ENCODE measurements at places on chromosomes 5 and 9. TPM values are rescaled to one million over a fixed set of nuclear protein-coding genes. Genes with fewer than 3 reads are reported as not detected.

The ANKRD18B gene
- not detected for total RNA-seq

The ALDH7A1 gene
- 18.3 TPM for total RNA-seq

The LCN1 gene
- not detected for total RNA-seq

The ABCA1 gene
- total RNA-seq = 60.9 TPM

GRCh38 chr9:17135295-17136160 is 688 bp downstream of the CNTLN start:
- peak overlapping the region; percentile 61 for H3K27ac ChIP-seq
- H3K27me3 ChIP-seq = peaks cover 14% of the 10 kb centered on the region
- peak; percentile 81 for DNase-seq
- H3K36me3 ChIP-seq = no peaks in the 10 kb centered on the region
- peaks cover 8% of the 10 kb centered on the region for H3K4me1 ChIP-seq

DNA sequence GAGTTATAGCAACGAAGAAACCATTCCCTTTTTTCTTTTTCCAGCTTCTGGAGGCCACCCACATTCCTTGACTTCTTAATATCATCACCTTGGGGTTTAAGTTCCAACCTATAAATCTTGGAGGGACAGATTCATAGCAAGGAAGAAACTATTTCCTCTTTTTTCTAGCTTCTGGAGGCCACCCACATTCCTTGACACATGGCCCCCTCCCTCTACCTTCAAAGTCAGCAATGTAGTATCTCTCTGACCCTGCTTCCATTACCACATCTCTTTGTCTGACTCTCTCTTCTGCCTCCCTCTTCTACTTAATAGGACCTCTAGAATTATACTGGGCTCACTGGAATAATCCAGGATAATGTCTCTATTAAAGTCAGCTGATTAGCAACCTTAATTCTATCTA is 34.7 kb upstream of the SHISAL2B start:
- H3K4me1 ChIP-seq = no peaks in the 10 kb centered on the region
- H3K4me3 ChIP-seq = no peak overlapping the region
- no peak for DNase-seq
- no peak overlapping the region for H3K27ac ChIP-seq
- H3K36me3 ChIP-seq = no peaks in the 10 kb centered on the region

DNA sequence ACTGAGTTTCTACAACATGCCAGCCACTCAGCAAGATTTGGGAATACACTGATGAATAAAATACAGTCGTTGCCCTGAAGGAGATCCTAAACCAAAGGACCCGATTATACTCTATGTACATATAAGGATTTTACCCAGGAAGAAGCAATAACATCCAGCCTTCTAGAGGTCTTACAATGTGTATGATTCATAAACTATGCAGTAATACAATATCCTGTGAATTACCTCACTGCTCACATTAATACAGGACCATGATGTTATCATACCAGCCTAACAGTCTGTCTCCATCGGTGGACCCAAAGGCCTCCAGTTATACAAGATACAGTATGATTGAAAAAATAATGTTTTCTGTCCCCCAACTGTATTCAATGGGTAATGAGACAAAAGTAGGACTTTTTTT is 310.5 kb upstream of the TRPM3 start:
- H3K4me1 ChIP-seq = no peaks in the 10 kb centered on the region
- H3K27me3 ChIP-seq = no peaks in the 10 kb centered on the region
- no peak overlapping the region for H3K27ac ChIP-seq
- H3K36me3 ChIP-seq = no peaks in the 10 kb centered on the region

GRCh38 chr5:4159681-4160080 is 564.0 kb downstream of the IRX1 start:
- no peak for DNase-seq
- no peaks in the 10 kb centered on the region for H3K36me3 ChIP-seq
- no peaks in the 10 kb centered on the region for H3K4me1 ChIP-seq
- no peak overlapping the region for H3K4me3 ChIP-seq
- no peaks in the 10 kb centered on the region for H3K27me3 ChIP-seq
- no peak overlapping the region for H3K27ac ChIP-seq

GRCh38 chr5:53326424-53327153 is 153.8 kb upstream of the FST start:
- H3K4me1 ChIP-seq = no peaks in the 10 kb centered on the region
- no peaks in the 10 kb centered on the region for H3K36me3 ChIP-seq
- DNase-seq = no peak
- no peak overlapping the region for H3K4me3 ChIP-seq
- no peak overlapping the region for H3K27ac ChIP-seq

DNA sequence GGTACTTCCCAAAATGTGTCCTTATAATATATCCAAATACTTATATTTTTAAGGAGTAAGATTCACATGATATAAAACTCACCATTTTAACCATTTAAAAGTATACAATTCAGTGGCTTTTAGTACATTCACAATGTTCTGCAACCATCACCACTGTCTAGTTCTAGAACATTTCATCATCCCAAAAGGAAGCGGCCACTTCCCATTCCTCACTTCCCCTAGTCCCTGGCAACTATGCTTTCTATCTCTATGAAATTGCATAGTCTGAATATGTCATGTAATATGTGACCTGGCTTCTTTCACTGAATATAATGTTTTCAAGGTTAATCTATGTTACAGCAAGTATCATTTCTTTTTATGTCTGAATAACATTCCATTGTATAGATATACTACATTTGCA is 615.1 kb upstream of the SGCD start:
- no peak overlapping the region for H3K27ac ChIP-seq
- DNase-seq = no peak
- no peaks in the 10 kb centered on the region for H3K4me1 ChIP-seq
- no peak overlapping the region for H3K4me3 ChIP-seq
- no peaks in the 10 kb centered on the region for H3K27me3 ChIP-seq

DNA sequence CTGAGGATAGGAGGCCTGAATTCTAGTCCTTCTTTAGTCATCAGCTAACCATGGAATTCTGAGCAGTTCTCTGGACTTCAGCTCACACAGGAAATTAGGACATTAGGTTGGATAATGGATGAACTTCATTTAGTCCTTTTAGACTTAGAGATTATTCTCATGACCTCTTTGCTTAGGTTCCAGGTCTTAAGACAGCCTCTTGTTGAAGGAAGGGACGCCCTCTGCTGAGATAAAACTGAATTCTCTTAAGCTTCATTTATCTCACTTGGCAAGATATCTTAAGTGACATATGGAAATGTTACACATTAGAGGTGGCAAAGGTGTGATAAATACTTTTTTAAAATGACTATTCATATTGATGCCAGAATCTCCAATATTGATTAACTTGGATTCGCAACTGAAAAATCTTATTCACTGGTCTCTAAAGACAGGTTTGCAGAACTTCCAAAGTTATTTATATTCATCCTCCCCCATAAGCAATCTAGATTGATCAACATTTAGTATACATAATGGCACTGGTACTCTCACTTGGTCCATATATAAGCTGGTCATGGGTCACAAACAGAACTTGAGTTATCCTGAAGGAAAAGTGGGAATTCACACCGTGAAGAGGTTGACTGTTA is 16.9 kb upstream of the ZNF366 start:
- DNase-seq = no peak
- H3K27me3 ChIP-seq = no peaks in the 10 kb centered on the region
- no peak overlapping the region for H3K4me3 ChIP-seq
- H3K27ac ChIP-seq = no peak overlapping the region
- H3K4me1 ChIP-seq = no peaks in the 10 kb centered on the region
- H3K36me3 ChIP-seq = no peaks in the 10 kb centered on the region

- H3K27ac ChIP-seq = no peak overlapping the region
- no peaks in the 10 kb centered on the region for H3K27me3 ChIP-seq
- no peak overlapping the region for H3K4me3 ChIP-seq
- no peak for DNase-seq
Observed at GRCh38 chr9:123735376-123735775, 194.6 kb downstream of the DENND1A start.

GRCh38 chr9:133374612-133375115 is 1.2 kb downstream of the SURF4 start:
- H3K4me1 ChIP-seq = peaks cover 47% of the 10 kb centered on the region
- DNase-seq = no peak
- peaks cover 25% of the 10 kb centered on the region for H3K36me3 ChIP-seq
- peak overlapping the region; percentile 97 for H3K27ac ChIP-seq
- peak overlapping the region; percentile 98 for H3K4me3 ChIP-seq

- H3K4me3 ChIP-seq = no peak overlapping the region
- no peak for DNase-seq
- H3K36me3 ChIP-seq = no peaks in the 10 kb centered on the region
- H3K27ac ChIP-seq = no peak overlapping the region
- no peaks in the 10 kb centered on the region for H3K27me3 ChIP-seq
- no peaks in the 10 kb centered on the region for H3K4me1 ChIP-seq
Observed at GRCh38 chr5:33969572-33970452, 14.7 kb downstream of the SLC45A2 start.

- DNase-seq = peak; percentile 86
- H3K4me3 ChIP-seq = no peak overlapping the region
- H3K36me3 ChIP-seq = no peaks in the 10 kb centered on the region
- H3K27ac ChIP-seq = peak overlapping the region; percentile 97
- peaks cover 38% of the 10 kb centered on the region for H3K4me1 ChIP-seq
Observed at GRCh38 chr5:150398722-150399523, 13.8 kb downstream of the CD74 start.

DNA sequence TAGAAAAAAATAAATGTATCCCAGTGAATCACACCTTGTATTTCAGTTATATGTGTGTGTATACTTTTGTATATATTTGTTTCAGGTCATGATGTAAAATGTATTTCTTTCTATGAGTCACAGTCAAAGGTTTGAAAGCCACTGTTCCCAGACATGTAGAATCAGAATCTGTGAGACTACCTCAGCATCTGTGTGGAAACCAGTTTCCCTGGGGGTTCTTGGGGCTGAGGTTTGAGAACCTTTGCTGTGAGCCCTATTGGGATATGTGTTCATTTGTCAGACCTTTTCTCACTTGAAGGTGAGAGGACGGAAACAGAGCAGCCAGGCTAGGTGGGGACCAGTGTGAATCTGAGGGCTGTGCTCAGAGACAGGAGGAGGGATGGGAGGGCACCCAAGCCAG is 78.7 kb upstream of the SAP30L start:
- no peak overlapping the region for H3K4me3 ChIP-seq
- H3K27ac ChIP-seq = peak overlapping the region; percentile 57
- DNase-seq = no peak
- H3K36me3 ChIP-seq = peaks cover 32% of the 10 kb centered on the region
- peaks cover 18% of the 10 kb centered on the region for H3K4me1 ChIP-seq

- H3K4me3 ChIP-seq = no peak overlapping the region
- no peaks in the 10 kb centered on the region for H3K27me3 ChIP-seq
- no peaks in the 10 kb centered on the region for H3K4me1 ChIP-seq
- DNase-seq = no peak
- peaks cover 97% of the 10 kb centered on the region for H3K36me3 ChIP-seq
- H3K27ac ChIP-seq = no peak overlapping the region
Observed at GRCh38 chr9:128619127-128619526, 37.5 kb downstream of the DYNC2I2 start.

DNA sequence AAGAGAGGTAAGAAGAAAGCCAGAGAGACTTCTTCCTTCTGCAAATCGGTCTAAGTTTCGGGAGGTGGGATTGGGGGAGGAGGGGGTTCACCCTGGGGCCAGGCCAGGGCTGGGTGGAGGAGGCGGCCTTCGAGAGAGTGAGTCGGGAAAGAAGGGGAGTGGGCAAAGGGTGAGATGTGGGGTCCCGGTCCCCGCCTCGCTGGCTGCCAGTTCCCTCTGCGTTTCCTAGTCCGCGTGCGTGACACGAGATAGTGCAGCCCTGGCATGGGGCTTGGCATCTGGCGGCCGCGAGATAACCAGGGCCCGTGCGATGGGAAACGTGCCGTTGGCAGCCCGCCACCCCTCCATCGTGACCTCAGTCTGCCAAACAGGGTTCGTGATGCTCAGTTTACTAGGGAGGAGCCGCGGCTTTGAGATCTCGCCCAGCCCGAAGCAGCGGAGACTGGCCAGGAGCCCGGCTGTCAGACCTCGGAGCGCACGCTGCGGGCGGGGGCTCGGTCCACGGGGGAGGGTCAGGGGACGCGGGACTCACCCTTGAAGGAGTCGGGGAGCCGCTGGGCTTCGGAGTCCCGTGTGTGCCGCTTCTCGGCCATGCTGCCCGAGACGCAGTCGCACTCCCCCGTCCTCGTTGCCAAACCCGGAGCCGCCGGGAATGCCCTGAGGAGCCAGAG is at the start of gene STOM:
TSS of gene STOM (minus strand) at position 656 of the 671 bp plus-strand sequence. CDS start at position 593, 63 bp downstream.
- H3K4me3 ChIP-seq = peak within 1 kb of the TSS; percentile 94
- H3K27ac ChIP-seq = peak within 1 kb of the TSS; percentile 96
- no peaks in the 10 kb centered on the region for H3K36me3 ChIP-seq
- no peaks in the 10 kb centered on the region for H3K27me3 ChIP-seq

- H3K4me3 ChIP-seq = no peak overlapping the region
- H3K4me1 ChIP-seq = peaks cover 8% of the 10 kb centered on the region
Observed at GRCh38 chr5:132059696-132060500, 557 bp upstream of the IL3 start.

- no peak for DNase-seq
- no peaks in the 10 kb centered on the region for H3K36me3 ChIP-seq
- H3K27ac ChIP-seq = no peak overlapping the region
- H3K4me1 ChIP-seq = no peaks in the 10 kb centered on the region
- H3K27me3 ChIP-seq = no peaks in the 10 kb centered on the region
- no peak overlapping the region for H3K4me3 ChIP-seq
Observed at GRCh38 chr9:23644326-23644725, 181.7 kb downstream of the ELAVL2 start.

DNA sequence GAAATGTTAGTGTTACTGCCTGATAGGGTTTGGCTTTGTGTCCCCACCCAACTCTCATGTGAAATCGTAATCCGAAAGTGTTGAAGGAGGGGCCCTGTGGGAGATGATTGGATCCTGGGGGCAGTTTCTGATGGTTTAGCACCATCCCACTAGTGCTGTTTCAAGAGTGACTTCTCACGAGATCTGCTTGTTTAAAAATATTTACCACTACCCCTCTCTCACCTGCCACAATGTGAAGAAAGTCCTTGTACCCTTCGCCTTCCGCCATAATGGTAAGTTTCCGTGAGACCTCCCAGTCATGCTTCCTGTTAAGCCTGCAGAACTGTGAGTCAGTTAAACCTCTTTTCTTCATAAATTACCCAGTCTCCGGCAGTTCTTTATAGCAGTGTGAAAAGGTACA is 2.6 kb upstream of the RFX3 start:
- H3K27ac ChIP-seq = peak overlapping the region; percentile 100
- H3K36me3 ChIP-seq = no peaks in the 10 kb centered on the region
- H3K4me1 ChIP-seq = peaks cover 29% of the 10 kb centered on the region
- H3K4me3 ChIP-seq = peak overlapping the region; percentile 20
- DNase-seq = no peak
- no peaks in the 10 kb centered on the region for H3K27me3 ChIP-seq

- H3K27ac ChIP-seq = peak overlapping the region; percentile 83
- H3K4me3 ChIP-seq = no peak overlapping the region
- H3K27me3 ChIP-seq = no peaks in the 10 kb centered on the region
- H3K4me1 ChIP-seq = no peaks in the 10 kb centered on the region
- no peaks in the 10 kb centered on the region for H3K36me3 ChIP-seq
- no peak for DNase-seq
Observed at GRCh38 chr9:114953959-114954358, 23.6 kb upstream of the TNFSF8 start.

- H3K4me3 ChIP-seq = no peak overlapping the region
- peaks cover 16% of the 10 kb centered on the region for H3K36me3 ChIP-seq
- H3K27me3 ChIP-seq = no peaks in the 10 kb centered on the region
- no peak overlapping the region for H3K27ac ChIP-seq
Observed at GRCh38 chr9:100072805-100073204, 26.0 kb downstream of the ERP44 start.

GRCh38 chr5:131514316-131515283 is 120.4 kb downstream of the RAPGEF6 start:
- H3K27ac ChIP-seq = peak overlapping the region; percentile 66
- H3K36me3 ChIP-seq = peaks cover 15% of the 10 kb centered on the region
- H3K27me3 ChIP-seq = no peaks in the 10 kb centered on the region
- peaks cover 13% of the 10 kb centered on the region for H3K4me1 ChIP-seq
- H3K4me3 ChIP-seq = no peak overlapping the region

- DNase-seq = no peak
- H3K27ac ChIP-seq = no peak overlapping the region
- H3K27me3 ChIP-seq = no peaks in the 10 kb centered on the region
- H3K4me3 ChIP-seq = no peak overlapping the region
Observed at GRCh38 chr5:54822324-54822687, 163.1 kb downstream of the ESM1 start.
